Endothelial cell (in vitro differentiated cells): ENCODE measurements at places on chromosomes 16 and 17. TPM values are rescaled to one million over a fixed set of nuclear protein-coding genes. Genes with fewer than 3 reads are reported as not detected.

Gene MEOX1
- 0.10 TPM for total RNA-seq

Gene PDE6G
- 1.1 TPM for total RNA-seq

Gene SAMD14
- 82.0 TPM for total RNA-seq

Gene FN3K
- 10.6 TPM for total RNA-seq

Gene NPIPB4
- 104 TPM for total RNA-seq

Gene PLD6
- 0.21 TPM for total RNA-seq

Gene LRRC46
- 1.0 TPM for total RNA-seq

Gene C17orf78
- total RNA-seq = not detected

Gene GNG13
- not detected for total RNA-seq

Gene ZNF423
- total RNA-seq = 44.8 TPM

Gene NEURL4
- 55.7 TPM for total RNA-seq

Gene KRT33A
- total RNA-seq = not detected
